IMR-90 (cell line): ENCODE measurements at places on chromosomes 4 and X.
A peak's percentile ranks its signal among the peaks of the same experiment; 100 is the strongest.

GRCh38 chr4:634599-634985 is 9.2 kb downstream of the PDE6B start:
- H3K4me3 ChIP-seq: no peak overlapping the region
- no peaks in the 10 kb centered on the region for H3K27me3 ChIP-seq
- DNase-seq: no peak
- no peak overlapping the region for H3K27ac ChIP-seq
- H3K4me1 ChIP-seq: no peaks in the 10 kb centered on the region

- no peak overlapping the region for H3K27ac ChIP-seq
- no peak for DNase-seq
- H3K4me1 ChIP-seq: no peaks in the 10 kb centered on the region
- H3K4me3 ChIP-seq: no peak overlapping the region
- no peaks in the 10 kb centered on the region for H3K36me3 ChIP-seq
- peaks cover 7% of the 10 kb centered on the region; the same call in 1 of the 2 replicates for H3K27me3 ChIP-seq
Observed at GRCh38 chrX:39766085-39766726, 331.6 kb downstream of the BCOR start.

DNA sequence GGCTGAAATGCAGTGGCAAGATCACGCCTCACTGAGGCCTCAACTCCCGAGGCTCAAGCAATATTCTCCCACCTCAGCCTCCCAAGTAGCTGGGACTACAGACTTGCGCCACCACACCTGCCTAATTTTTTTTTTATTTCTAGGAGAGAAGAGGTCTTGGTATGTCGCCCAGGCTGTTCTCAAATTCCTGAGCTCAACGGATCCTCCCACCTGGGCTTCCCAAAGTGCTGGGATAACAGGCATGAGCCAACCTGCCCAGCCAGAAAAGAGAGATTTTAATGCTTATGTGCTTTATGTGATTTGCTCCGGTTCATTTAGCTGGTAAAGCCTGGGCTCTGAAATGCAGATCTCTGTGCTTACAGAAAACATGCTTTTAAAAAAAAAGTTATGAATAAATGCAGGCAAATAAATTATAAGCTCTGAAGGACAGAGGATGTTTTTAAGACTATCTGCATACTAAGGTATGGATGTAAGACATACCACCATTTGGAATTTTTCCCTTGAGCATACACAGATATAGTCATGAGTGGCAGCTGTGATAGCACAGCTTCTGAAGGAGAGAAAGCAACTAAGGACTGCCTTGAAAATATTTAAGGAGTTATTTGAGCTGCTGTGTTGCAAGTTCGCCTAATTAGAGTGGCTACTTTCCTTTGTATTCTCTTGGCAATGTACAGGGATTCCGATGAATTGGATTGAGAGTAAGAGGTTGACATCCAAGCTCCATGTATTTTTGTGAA is 13.8 kb downstream of the GUCY1B1 start:
- peaks cover 6% of the 10 kb centered on the region; the same call in 1 of the 2 replicates for H3K36me3 ChIP-seq
- no peaks in the 10 kb centered on the region for H3K27me3 ChIP-seq
- DNase-seq: no peak
- H3K4me1 ChIP-seq: peaks cover 3% of the 10 kb centered on the region
- no peak overlapping the region for H3K4me3 ChIP-seq
- H3K27ac ChIP-seq: no peak overlapping the region

DNA sequence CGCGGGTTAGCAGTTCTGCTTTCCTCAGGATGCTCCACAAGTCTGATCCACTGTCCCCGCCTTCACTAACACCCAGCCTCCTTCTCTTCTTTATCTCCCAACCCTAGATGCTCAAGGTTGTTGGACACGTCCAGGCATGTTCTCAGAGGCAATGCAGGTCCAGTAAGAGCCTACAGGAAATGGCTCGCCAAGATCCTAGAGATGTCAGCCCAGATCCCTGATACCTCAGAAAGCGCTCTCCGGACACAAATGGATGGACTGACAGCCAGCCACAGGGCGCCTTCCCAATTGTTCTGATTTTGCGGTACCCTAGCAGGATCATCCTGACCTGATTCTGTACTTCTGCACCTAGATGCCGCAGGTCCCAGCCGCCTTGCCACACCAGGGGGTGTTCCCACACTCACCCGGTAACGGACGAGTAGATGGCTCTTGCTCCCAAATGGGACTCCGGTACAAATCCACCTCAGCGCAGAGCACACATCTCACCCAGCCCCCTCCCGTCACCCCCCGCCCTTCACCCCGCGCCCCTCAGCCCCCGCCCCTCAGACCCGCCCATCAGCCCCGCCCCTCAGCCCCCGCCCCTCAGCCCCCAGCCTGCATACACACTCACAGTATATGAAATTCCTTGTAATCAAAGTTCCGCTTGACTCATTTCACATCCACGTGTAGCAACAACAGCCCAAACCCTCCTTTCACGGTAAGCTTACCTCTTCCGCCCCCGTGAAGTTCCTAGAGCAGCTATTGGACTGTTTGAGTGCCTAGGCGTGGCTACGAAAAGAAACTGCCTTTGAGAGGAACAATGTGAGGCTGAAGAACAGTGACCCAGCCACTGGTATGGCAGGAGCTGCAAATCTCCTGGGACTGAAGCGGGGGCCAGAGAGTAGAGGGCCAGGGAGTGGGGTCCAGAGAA is at the start of gene EDA2R:
Gene EDA2R (minus strand): TSS at position 488 of the 910 bp plus-strand sequence. CDS start 23,058 bp downstream, outside the sequence.
- H3K4me1 ChIP-seq: peaks cover 3% of the 10 kb centered on the region; the same call in 1 of the 2 replicates
- no peaks in the 10 kb centered on the region for H3K36me3 ChIP-seq
- H3K27ac ChIP-seq: peak within 1 kb of the TSS; percentile 96
- no peaks in the 10 kb centered on the region for H3K27me3 ChIP-seq

- no peak overlapping the region for H3K4me3 ChIP-seq
- no peaks in the 10 kb centered on the region for H3K36me3 ChIP-seq
- no peak for DNase-seq
- no peaks in the 10 kb centered on the region for H3K4me1 ChIP-seq
Observed at GRCh38 chr4:66404141-66404540, 733.9 kb upstream of the EPHA5 start.

DNA sequence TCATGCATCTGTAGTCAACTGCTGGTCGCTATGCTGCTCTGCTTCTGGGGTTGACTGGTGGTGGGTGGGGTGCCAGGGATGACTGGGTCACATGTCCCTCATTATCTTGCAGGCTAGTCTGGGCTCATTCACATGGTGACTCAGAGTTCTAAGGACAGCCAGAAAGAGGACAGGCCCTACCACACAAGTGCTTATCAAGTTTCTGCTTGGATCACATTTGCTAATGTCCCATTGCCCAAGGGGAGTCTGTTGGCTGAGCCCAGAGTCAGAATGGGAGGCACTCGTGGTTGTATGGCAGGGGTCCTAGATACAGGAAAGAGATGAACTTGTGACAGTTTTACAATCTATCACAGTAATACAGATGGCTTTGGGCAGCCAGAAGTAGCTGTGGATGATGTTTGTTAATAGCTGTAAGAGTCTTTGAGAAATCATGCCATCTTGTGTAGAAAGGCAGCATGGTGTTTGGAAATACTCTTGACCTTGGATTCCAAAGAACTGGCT is 221.3 kb downstream of the GPAT3 start:
- no peaks in the 10 kb centered on the region for H3K36me3 ChIP-seq
- H3K4me3 ChIP-seq: no peak overlapping the region
- no peak overlapping the region for H3K27ac ChIP-seq
- H3K4me1 ChIP-seq: no peaks in the 10 kb centered on the region
- H3K27me3 ChIP-seq: no peaks in the 10 kb centered on the region

DNA sequence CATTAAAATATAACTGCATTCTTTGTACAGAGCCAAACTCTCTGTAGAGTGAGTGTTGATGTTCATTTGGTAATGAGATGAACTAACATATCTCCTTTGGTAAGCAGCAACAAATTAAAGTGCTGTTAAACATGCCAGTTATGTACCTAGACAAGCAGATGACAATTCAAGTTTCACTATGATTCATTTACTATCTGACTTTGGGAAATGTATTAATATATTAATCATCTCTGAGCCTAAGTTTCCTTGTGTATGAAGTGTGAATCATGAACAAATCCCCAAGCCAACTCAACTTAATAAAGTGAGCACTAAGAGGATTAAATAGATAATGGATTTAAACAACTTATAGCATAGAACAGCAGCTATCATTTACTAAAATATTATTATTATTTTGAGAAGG is 1044.2 kb downstream of the GLUD2 start:
- no peaks in the 10 kb centered on the region for H3K27me3 ChIP-seq
- no peaks in the 10 kb centered on the region for H3K4me1 ChIP-seq
- H3K4me3 ChIP-seq: no peak overlapping the region
- H3K27ac ChIP-seq: no peak overlapping the region
